ENCODE measurements at places on chromosomes 12 and 14.
A peak's percentile ranks its signal among the peaks of the same experiment; 100 is the strongest.

GRCh38 chr14:100571837-100572236, 15.4 kb downstream of the BEGAIN start:
- DNase-seq, result no peak

DNA sequence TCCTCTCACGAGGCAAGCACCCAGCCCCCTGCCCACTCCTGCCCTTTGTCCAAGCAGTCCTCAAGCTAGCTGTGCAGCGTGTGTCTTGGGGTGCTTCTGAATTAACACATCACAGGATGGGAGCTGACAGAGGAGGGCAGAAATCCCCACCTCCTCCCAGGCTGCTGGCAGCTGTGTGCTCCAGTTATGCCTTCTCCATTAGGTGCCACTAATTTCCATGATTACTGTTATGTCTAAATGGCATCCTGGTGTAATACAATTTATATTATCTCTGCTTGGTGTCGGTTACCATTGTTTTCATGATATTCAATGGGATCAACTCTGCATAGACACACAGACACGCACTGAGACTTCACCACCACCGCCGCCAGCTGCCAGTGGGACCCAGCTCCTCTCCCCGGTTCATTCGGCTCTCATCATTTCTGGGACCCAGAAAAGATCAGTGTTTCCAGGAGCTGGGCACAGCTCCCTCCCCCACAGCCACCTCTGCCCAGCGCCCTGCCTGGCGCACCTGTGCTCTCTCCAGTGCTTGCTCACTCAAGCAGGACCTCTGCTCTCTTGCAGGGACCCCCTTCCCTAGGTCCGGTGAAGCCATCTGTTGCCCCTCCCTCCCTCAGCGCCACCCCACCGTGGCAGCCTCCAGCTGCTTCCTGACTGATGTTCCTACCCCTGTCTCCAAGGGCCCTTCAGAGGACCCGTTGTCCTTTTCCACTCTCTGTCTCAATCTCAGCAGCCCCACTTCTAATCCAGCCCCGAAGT, 167.5 kb upstream of the FKBP4 start:
- no peak for DNase-seq

GRCh38 chr12:41402801-41403200, 214.7 kb downstream of the PDZRN4 start:
- no peak for DNase-seq

- DNase-seq, result peak; percentile 20
Measured at GRCh38 chr12:66903782-66904396, 225.0 kb upstream of the GRIP1 start.

- DNase-seq, result no peak
Measured at GRCh38 chr14:100100032-100100703, 34.9 kb downstream of the EVL start.

- DNase-seq, result no peak
Measured at GRCh38 chr12:7756993-7757392, 8.0 kb upstream of the NANOGNB start.

DNA sequence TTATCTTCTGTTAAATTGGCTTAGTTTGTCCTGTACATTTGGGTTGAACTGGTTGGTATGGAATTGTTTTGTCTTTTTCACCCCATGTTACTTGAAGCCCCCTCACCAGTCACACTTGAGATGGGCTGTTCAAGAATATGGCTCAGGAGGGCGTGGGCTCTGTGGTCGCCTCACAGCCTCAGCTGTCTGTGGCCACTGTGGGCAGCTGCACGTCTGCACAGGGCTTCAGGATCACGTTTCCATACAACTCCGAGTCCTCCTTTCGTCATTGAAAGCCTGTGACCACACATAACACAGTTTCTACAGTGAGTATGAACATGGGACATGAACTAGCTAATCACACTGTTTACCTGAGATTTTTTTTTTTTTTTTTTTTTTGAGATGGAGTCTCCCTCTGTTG, 81.3 kb downstream of the MOK start:
- no peak for DNase-seq

DNA sequence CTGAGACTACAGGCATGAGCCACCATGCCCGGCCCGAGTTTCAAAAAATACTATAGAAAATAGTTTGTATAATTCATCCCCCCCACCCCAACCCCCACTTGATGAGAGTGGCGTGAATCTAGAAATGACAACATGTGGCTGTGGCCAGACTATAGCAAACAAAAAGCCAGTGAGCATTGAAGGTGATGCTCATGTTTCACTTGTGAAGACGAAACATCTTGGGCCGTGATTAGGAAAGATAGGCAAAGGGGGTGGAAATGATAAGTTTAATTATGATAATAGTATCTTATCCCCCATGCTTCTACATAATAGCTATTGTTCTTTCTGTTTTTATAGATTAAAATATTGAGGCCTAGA, 8.5 kb downstream of the BORCS5 start:
- DNase-seq, result no peak

GRCh38 chr12:93616584-93617101, 44.2 kb downstream of the SOCS2 start:
- peak; percentile 70 for DNase-seq

DNA sequence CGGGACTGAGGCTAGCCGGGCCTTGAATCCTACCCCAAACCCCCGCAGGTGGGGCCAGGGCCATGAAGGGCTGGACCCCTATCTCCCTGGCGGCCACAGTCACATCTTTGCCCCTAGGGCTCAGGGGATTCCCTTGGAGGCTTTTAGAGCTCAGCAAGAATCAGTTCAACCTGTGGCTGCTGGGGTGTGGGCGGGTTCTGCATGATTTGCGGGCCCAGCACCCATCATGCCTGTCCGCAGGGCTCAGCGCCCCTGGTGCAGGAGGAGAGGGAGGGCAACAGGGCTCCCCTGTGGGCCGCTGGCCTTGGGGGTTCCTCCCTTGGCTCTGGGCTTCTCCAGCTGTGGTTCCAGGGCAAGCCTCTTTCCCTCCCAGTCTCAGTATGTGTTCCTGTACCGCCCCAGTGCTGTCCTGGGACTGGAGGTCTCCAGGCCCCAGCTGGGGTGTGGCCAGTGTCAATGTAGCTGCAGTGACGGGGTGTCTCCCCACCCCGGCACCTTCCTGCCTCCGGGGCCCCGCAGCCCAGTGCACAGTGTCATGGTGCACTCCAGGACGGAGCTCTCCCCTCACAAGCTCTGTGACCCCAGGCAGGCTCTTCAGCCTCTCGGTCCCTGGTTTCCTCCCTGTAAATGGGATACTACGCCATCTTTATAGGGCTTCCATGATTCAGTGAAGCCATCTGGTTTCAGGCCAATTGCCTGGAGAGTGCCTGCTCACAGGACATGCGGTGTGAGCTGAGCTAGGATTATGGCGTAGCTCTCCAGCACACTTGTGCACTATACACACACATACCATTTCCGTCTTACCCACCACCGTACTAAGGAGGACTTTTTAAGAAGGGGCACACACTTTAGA, 9.9 kb upstream of the LBHD2 start:
- DNase-seq, result peak; percentile 84

GRCh38 chr14:49527221-49527620, 59.0 kb downstream of the RPS29 start:
- DNase-seq, result no peak

DNA sequence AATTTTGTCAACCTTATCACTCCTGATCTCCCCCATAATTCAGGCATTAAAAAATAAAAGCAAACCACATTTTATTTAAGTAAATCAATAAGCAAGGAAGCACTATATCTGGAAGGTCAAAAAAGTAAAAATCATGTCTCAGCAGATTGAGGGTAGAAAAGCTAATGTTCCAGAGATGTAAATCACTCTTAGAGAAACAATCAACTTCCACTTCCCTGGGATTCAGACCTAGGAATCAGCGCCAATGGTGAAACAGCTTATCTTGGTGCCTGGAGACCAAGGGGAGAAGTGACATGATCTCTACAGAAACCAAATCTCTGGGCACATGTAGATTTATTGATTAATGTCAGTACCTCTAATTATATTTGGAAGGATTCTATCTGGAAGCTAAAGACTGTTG, 10.9 kb upstream of the SNX6 start:
- no peak for DNase-seq

Measured in Caki2 (cell line).